ENCODE measurements at places on chromosomes 3 and 15. TPM values are rescaled to one million over a fixed set of nuclear protein-coding genes. Genes with fewer than 3 reads are reported as not detected.

DNA sequence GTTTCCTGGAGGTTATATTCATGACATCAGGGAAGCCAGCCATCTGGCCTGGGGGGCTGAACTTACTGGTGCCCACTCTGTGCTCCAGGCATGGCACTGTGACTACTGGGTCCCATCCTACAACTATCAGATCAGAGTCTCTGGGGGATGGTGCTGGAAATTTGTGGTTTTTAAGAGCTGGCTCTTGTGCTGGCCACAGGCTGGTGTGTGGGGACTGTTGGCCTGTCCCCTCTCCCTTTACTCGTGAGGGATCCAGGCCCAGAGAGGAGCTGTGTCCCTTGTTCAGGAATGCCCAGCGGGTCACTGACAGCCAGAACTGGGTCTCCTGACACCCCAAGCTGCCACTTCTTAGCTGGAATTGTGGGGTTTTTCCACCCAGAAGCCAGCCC lies 44.5 kb upstream of the SEC22A start:
- DNase-seq: no peak

Gene B3GALNT1
- total RNA-seq: 29.0 TPM

- DNase-seq: no peak
Observed at GRCh38 chr15:35142578-35142977, 57.5 kb upstream of the NANOGP8 start.

DNA sequence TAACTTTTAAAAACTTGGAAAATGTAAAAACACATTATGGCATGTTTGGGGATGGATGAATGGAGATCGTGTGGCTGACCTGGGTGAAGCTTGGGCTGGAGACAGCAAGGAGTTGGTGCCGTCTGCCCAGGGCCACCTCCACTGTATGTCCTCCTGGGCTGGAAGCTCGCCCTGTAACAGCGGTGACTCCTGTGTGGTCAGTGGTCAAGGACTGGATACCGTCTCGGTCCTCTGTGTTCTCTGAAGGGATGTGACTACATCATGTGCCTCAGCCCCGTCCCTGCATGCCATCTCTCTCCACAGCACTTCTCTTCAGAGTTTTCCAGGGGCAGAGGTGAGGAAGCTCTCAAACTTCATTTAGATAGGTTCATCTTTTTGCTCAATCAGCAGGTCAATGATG lies 9.5 kb downstream of the LIMD1 start:
- DNase-seq: no peak

GRCh38 chr3:139533781-139534454 lies 5.6 kb downstream of the RBP1 start:
- no peak for DNase-seq

GRCh38 chr3:132606085-132606484 lies 9.0 kb downstream of the ACKR4 start:
- no peak for DNase-seq

Gene GALNT15
- total RNA-seq: not detected

- no peak for DNase-seq
Observed at GRCh38 chr3:9068051-9068450, 104.8 kb upstream of the RAD18 start.

DNA sequence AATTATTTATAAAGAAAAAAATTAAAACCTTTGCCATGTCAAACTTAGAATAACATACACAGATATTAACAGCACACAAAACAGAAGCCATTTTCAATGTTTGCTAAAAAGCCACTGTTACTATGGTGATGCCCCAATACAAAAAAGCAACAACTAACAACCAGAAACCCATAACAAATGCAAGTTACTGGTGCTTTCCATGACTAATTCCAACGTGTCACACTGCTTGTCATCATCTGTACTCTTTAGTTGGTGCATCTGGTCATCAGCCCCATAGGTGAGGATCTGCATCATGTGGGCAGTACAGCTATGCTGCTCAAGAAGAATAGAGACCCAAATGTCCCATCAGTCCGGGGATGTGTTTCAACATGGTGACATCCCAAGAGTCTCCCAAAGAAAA lies 52.8 kb downstream of the ATP8B4 start:
- DNase-seq: no peak

GRCh38 chr15:99128411-99128810 lies 23.5 kb downstream of the SYNM start:
- no peak for DNase-seq

Gene CELSR3
- 5.2 TPM for total RNA-seq

Gene GRAMD2A
- total RNA-seq: 2.4 TPM

DNA sequence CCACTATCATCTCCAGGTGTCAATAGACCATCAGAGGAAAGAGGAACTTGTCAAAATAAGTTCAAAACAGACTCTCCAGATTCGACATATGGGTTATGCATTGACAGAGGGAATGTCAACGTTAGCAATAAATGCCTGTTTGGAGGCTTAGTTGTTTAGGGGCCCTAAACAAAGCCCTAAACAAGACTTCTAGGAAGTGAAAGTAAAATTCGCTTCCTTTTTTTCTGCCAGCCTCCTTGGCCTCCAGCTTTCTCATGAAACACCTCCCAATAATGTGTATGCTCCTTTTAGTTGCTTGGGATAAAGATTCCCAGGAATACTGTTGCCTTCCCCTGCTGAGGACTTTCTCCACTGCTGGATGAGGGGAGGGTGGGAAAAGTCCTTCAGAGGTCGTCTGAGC lies 70.9 kb upstream of the ARNT2 start:
- no peak for DNase-seq

Gene CAMK2N2
- total RNA-seq: 0.67 TPM

GRCh38 chr3:152139651-152140050 lies 129.1 kb upstream of the MBNL1 start:
- no peak for DNase-seq

Gene PSTPIP1
- total RNA-seq: 0.89 TPM

DNA sequence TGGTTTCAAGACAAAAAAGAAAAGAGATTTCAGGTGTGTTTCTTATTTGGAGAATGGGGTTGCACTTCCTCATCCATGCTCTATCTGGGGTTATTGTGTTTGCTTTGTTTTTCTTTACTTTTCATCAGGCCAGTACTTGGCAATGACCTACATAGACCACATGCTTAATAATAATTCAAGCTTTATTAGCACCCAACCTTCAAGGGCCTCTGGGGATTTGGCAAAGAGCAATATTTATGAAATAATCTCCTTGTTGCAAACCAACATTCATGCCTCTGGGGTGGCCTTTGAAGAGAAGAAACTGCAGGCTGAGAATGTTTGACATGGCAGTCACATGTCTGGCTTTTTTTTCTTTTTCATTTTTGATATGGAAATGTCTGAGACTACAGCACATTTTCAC lies 68.2 kb upstream of the SNRK start:
- no peak for DNase-seq

- peak; percentile 89 for DNase-seq
Observed at GRCh38 chr3:194577986-194578905, 55.0 kb downstream of the TMEM44 start.

GRCh38 chr3:133753779-133754164 lies 7.6 kb downstream of the TF start:
- no peak for DNase-seq

GRCh38 chr3:59138966-59139365 lies 89.1 kb upstream of the CFAP20DC start:
- no peak for DNase-seq

- no peak for DNase-seq
Observed at GRCh38 chr3:64291956-64292355, 66.7 kb upstream of the PRICKLE2 start.

Gene ACTC1
- not detected for total RNA-seq

DNA sequence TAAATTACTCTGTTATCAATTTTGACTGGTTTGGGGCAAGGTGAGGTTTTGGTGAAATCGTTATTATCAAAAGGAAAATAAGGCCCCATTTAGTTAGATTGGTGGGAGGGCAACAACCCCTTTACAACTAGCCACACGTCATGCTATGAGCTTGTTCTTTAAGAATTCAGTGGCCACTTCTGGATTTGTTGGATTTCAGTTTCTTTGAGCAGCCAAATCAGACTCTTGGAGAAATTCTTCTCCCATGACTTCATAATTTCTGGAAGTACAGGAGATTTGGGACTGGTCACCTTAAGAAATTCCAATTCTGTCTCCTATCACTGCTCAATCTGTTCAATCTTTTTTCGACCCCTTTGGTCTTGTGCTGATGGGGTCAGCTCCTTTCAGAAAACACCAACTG lies 14.8 kb upstream of the WNT5A start:
- DNase-seq: no peak

DNA sequence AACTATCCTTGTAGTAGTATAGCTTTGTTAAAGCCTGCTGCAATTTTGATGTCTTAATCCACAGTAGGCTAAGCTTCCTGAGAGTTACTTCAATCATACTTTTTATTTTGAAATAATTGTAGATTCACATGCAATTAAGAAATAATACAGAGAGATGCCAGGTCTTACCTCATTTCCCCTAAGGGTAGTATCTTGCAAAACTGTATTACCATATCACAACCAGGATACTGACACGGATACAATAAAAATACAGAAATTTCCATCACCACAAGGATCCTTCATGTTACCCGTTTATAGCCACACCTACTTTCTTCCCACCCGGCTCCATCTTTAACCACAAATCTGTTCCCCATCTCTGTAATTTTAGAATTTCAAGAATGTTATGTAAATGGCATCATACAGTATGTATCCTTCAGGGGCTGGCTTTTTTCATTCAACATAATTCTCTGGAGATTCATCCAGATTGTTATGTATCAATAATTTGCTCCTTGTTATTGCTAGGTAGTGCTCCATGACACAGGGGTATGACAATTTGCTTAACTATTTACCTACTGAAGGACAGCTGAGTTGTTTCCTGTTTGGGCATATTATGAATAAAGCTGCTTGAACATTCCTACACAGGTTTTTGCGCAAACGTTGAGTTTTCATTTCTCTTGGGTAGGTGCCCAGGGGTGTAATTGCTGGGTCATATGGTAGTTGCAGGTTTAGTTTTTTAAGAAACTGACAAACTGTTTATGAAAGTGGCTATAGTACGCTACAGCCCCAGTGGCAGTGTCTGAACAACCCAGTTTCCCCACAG lies 21.6 kb downstream of the BDH1 start:
- no peak for DNase-seq

Gene FBLN2
- total RNA-seq: 6.7 TPM
